Activated naive CD8-positive, alpha-beta T cell treated with anti-CD3 and anti-CD28 coated beads for 36 hours (primary cell): ENCODE measurements at places on chromosomes 13 and 19. TPM values are rescaled to one million over a fixed set of nuclear protein-coding genes. Genes with fewer than 3 reads are reported as not detected.
A peak's percentile ranks its signal among the peaks of the same experiment; 100 is the strongest.

Gene ATP1A3
- 4.3 TPM for total RNA-seq

Gene DPP9
- 71.7 TPM for total RNA-seq

Gene GIPR
- 1.7 TPM for total RNA-seq

Gene HSD17B14
- total RNA-seq = 0.35 TPM

Gene CDX2
- not detected for total RNA-seq

Gene ZSCAN4
- not detected for total RNA-seq

Gene F10
- not detected for total RNA-seq

Gene CAPN12
- total RNA-seq = 3.9 TPM

Gene LRRC25
- not detected for total RNA-seq

Gene COL4A1
- not detected for total RNA-seq

- DNase-seq = no peak
Observed at GRCh38 chr13:42617221-42617620, 43.3 kb downstream of the TNFSF11 start.

DNA sequence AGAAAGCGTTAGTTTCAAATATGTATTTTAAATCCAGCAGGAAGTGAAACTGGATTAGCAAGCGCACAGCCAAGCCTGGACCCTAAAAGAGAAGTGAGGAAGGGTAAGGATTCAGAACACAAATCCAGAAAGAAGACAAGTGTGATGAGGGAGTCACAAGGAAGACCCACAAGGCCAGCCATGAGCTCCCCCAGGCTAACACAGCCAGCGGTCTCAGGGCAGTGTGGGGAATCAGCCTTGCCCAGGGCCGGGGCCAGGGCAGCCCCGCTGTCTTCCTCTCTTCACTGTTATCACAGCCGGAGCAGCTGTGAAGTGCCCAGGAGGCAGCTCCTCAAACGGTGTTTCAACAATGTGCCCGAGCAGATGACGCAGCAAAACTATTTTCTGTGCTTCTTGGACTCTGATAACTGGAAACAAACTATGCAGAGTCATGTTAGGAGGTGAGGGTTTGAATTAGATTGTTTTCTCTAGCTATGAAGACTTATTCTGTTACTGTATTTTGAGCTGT lies 12.2 kb upstream of the CDC16 start:
- no peak for DNase-seq

- no peak for DNase-seq
Observed at GRCh38 chr13:95354156-95354555, 52.9 kb upstream of the ABCC4 start.

- no peak for DNase-seq
Observed at GRCh38 chr19:4897146-4897545, 5.5 kb downstream of the ARRDC5 start.

GRCh38 chr19:31110336-31110735 lies 238.9 kb downstream of the TSHZ3 start:
- DNase-seq = no peak

DNA sequence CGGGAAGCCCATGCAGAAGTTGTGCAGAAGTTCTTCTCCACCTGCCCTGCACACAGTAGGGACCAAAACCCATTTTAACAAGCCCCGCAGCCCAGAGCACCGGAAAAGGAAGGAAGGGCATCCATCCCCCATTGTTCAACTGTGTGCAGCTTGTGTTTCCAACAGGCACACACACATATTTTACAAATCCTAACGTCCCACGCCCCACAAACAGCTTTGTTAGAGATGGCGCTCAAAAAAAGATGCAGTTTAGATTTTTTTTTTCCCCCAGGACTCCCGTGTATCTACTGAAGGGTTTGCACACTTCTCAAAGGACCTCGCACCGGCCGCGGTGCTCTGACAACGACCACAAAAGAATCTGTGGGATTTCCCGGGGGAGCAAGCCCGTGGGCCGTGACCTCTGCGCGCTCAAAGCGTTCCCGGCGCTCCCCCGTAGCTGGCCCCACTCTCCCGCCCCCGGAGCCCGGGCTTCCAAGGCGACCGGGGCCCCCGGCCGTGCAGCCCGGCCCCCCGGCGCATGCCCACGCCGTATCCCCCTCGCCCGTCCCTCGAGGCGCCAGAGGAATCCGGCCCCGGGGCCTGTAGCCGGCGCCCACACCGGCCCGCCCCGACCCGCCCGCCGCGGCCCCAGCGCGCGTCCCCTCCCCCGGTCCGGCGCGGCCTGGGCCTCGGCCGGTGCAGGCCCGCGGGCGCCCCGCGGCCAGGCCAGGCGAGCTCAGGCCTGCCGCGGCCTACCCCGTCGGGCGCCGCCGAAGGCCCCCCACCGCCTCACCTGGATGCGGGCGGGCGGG lies 523 bp downstream of the ELAVL1 start:
- DNase-seq = peak; percentile 49

DNA sequence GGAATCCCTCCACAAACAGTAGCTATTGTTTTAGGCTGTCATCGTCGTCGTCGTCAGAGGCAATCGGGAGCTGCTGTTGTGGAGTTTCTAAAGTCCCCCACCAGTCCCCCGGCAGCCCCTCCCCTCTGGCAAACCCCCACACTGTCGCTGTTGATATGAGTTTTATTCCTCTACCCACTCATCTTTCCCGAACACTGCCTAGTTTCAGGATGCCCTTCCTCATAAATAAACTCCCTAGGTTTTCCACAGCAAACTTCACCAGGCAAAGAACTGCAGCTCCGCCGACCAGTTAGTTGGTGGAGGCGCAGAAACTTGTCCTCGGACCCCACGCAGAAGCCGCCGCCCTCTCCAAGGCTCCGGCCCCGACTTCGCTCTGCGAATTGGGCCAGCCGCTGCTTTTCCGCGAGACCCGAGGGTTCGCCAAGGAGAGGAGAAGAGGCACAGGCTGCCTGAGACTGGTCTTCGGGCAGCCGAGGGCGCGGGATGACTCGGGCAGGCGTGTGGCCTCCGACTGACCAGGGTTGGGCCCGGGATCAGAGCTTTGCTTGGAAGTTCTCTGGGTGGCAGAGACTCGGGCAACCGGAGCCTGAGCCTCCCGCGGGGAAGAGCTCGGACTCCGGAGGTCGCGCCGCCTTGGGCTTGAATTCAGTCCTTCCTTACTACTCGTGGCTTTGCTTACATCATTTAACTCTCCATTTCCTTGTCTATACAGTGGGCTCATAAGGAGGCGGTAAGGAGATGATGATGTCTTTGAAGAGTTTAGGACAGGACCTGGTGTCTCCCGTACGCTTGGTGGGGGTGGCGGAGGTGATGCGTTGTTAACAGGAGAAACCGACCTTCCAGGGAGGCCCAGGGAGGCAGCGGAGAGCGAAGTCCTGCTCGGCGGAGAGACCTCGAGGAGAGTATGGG lies 7.9 kb downstream of the PDX1 start:
- no peak for DNase-seq

- DNase-seq = no peak
Observed at GRCh38 chr13:26980099-26981031, 191.2 kb downstream of the USP12 start.

DNA sequence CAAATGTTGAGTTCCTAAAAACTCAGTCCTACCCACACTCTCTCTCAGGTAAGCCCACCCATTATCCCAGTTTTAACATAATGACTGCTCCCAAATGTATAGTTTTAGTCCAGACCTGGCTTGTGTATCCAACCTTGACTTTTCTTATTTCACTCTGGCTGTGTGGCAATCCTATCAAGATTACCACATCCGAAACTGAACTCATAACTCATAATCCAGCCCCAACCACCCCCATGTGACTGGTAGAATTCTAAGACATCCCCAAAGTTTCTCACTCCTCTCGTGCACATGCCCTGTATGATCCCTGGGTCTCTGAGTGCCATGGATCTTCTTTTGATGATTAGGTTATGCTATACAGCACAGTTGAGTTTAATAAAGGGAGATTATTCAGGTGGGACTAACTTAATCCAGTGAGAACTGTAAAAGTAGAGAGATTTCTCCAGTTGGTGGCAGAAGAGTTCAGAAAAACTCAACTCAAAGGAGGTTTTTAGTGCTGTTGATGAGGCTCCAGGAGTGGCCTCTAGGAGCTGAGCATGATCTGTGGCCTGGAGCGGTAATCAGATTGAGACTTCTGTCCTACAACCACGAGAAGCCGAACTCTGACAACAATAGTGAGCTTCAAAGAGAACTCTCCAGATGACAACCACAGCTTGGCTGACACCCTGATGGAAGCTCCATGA lies 413.4 kb downstream of the ZNF536 start:
- no peak for DNase-seq

GRCh38 chr13:102020611-102021216 lies 381.1 kb downstream of the FGF14 start:
- no peak for DNase-seq

- no peak for DNase-seq
Observed at GRCh38 chr19:20182222-20182785, 15.3 kb downstream of the ZNF486 start.

DNA sequence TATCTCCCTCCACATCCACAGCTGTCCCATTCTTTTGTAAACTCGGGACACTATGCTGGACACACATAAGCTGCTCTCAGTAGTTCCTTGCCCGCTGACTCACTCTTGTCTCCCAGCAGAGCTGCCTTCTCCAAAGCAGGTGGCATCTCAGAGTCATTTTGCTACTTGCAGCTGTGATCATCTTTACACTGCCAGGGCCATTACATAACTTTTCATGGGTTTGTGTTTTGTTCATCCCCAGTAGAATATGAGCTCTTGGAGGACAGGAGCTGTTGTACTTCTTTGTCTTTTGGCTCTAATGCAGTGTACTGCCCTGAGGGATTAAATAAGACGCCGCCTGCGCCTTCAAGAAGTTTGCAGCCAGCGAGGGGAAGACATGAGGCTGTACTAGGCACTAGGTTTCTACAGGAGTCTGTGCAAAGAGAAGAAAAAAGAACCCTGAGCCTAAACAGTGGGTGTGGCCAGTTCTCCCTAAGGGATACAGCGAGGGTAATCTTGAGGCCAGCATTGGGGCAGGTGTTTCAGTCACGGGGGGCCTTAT lies 40.8 kb upstream of the GPR183 start:
- DNase-seq = no peak

- no peak for DNase-seq
Observed at GRCh38 chr19:16296713-16297112, 27.9 kb upstream of the KLF2 start.

DNA sequence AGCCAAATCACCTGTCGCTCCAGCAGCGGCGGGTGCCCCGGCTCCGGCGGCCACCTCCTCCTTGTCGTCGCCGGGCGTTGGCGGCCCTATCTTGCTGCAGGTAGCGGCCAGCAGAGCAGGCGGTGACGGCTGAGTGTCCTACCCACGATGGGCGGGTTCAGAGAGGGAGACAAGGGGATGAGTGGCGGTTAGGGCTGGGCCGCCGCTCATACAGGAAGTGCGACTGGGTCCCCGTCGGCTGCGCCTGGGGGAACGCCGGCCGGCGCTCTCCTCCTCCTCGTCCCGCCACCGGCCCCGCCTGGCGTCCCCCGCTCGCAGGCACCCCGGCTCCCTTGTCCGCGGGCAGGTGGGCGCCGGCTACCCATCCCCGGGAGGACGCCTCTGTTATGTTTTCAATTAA lies 1692.0 kb downstream of the SLITRK5 start:
- no peak for DNase-seq

GRCh38 chr13:32878163-32878562 lies 138.1 kb upstream of the KL start:
- no peak for DNase-seq

GRCh38 chr19:49888510-49888824 lies 8.2 kb downstream of the IL4I1 start:
- no peak for DNase-seq
